ENCODE measurements at places on chromosomes 2 and 18.

DNA sequence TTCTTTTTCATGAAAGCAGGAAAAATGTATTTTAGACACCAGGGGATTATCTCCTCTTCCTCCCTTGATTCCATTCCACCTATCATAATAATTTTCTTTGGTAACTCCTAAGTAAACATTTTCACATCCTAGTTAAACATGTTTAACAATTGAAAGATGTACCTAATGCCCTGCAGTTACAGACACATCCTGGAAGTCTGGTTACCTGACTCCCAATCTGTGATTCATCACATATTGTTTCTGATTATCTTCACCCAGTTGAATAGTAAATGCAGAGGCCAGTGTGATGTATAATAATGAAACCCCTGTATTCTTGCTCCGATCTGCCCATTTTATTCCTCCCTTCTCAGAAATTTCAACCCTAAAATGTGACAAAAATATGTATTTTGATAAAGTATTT is 1237.6 kb upstream of the LRRTM1 start:
- no peak for DNase-seq

GRCh38 chr2:26178746-26179436 is 6.0 kb downstream of the GAREM2 start:
- DNase-seq = no peak

DNA sequence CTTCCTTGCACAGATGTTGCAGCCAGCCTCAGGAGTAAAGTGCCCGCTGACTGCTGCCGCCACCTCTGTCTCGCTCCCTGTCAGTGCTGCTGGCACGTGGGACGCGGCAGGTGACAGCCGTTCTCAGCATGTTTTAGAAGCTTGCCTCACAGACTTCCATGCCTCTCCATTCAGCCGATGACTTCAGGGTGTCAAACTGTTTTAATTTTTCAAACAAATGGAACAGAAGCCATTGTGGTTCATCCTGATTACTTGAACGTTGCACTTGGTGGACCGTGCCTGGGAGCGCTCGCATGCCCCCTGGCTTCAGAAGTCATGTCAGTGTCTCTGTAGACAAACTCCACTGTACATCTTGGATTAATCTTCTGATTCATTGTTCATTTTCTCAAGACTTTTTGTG is 62.7 kb upstream of the EML6 start:
- DNase-seq = no peak

GRCh38 chr2:73832930-73833329 is 4.2 kb downstream of the STAMBP start:
- DNase-seq = peak; percentile 15

GRCh38 chr2:160288324-160288723 is 88.3 kb upstream of the ITGB6 start:
- no peak for DNase-seq

GRCh38 chr2:96927405-96928171 is 57.7 kb upstream of the SEMA4C start:
- DNase-seq = peak; percentile 59

DNA sequence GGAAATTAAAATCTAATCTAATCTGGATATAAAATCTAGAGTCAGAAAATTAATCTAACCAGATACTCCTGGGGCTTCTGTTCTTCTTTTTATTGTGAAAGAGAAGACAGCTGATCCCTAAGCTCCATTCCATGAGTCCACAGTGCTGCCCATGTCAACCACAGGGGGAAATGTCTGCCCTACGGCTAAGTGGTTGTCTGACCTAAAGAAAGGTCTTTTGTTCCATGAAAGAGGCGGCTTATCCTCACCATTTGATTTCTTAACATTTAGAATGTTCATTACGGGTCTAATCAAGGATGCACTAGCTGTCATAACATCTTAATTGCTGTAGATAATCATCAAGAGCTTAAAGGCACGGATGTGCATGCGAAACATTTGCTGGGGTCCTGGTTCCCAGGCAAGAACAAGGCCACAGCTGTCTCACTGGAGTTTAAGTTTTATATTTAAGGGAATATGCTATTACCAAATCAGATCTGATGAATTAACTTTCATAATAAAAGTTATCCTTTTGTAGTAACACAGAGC is 162.6 kb downstream of the PAX3 start:
- DNase-seq = no peak
